ENCODE measurements at places on chromosomes 1 and 21.

DNA sequence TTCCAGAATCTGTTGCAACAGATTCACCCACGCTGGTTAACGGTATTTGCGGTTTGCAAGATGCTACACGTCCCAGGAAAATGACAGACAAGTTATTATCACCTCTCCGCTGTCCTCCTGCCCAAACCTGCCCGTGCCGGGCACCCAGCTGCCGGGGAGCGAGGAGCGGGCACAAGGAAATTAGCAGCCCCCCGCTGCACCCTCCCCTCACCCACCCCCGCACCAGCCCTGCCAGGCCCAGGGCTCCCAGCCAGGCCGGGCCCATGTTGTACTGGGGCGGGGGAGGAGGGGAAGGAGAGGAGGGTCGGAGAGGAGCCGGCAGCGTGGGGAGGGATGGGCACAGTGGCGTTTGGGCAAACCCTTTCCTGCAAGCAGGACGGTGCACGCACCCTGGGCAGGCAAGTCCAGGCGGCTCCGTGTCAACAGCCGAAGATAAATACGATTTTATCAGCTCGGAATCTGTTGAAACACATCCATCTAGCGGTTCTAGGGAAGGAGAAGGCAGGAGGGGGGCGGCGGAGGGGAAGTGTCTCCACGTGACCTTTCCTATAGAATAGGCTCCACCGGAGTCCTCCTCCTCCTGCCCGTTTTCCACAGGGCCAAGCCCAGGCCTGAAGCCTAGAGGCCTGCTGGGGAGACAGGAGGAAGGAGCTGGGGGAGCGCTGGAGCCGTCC lies 35.1 kb upstream of the CCDC27 start:
- no peak for DNase-seq

GRCh38 chr21:41593051-41593759 lies 85.2 kb upstream of the TMPRSS2 start:
- DNase-seq: no peak

DNA sequence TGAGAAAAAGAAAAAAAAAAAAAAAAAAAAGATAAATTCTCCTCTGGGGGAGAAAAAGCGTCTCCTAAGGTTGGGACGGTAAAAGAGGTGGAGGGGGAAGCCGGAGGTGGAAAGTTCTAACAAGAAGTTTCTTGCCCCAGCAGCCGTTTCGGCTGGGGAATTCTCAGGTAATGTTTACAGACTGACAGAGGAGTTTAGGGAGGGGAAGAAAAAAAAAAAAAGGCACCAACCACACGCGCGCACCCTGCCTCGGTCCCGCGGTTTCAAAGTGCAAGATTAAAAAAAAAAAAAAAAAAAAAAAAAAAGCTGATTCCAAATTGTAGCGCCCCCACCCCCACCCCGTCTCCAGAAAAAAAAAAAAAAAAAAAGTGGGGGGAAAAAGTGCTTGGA lies 504 bp downstream of the DHRS3 start:
- no peak for DNase-seq

- DNase-seq: no peak
Measured at GRCh38 chr1:210981490-210981889, 152.5 kb downstream of the KCNH1 start.
